ENCODE measurements at places on chromosomes 13 and 19. TPM values are rescaled to one million over a fixed set of nuclear protein-coding genes. Genes with fewer than 3 reads are reported as not detected.

The FAM174C gene
- 48.0 TPM for total RNA-seq

The MTUS2 gene
- 0.53 TPM for total RNA-seq

The LYPD5 gene
- total RNA-seq: not detected

The LHB gene
- not detected for total RNA-seq

GRCh38 chr13:48961379-48961778, 14.3 kb upstream of the FNDC3A start:
- no peak for DNase-seq

DNA sequence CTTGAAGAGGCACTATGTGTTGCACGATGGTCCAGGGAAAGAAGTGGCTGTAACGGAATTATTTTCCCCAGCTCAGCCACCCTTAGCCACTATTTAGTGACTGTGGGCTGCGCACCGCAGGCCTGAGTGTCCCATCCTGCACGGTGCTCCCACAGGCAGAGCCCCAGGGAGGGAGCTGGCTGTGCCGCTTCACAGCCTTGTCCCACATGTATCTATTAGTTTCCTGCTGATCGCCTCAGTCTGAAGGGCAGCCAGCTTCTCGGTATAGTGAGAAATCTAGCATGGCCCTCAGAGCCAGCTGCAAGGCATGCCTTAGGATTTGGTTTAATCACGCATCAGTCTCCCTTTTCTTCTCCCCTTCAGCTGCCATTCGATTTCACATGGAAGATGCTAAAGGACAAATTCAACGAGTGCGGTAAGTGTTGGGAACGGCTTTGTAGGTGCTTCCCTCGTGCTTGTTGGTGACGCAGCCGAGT, 15.7 kb downstream of the PRAM1 start:
- DNase-seq: no peak

DNA sequence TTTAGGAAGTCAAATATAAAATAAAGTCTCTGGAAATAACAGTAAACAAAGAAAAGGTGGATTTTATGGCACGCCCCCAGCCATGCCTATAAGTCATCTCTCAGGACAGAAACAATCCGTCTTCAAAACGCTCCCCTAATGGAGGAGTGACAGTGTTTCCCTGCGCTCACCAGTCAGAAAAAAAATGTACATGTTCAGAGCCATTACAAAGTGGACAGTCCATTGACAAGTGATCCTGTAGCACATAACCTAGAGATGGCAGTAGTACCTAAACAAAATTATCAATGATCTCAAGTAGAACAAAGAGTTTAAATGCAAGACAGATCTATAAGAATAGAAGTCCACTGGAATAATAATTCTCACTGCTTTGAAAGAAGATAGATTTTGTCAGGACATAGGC, 891.7 kb upstream of the MIR17HG start:
- no peak for DNase-seq

- DNase-seq: no peak
Measured at GRCh38 chr13:57582032-57582431, 49.5 kb upstream of the PCDH17 start.
